DMS 273 treated with DMSO at 0.1 percent for 48 hours (cell line): ENCODE measurements at places on chromosomes 3 and 15.

DNA sequence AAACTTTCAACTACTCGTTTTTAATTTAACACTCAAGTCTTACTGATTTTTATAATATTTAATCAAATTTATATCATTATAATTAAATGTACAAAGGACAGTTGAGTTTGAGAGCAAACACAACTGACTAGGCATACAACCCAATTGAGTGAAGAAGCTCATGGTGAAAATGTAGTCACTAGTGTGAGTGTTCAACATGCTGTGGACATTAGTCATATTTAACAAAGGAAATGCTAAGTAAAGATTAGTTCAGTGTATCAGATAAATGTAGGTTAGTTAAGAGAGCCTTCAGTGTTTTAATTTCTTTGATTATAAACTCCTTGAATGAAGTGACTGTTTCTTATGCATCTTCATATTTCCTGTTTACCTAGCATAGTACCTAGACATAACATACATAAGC, 444.2 kb upstream of the GOLIM4 start:
- DNase-seq: no peak

DNA sequence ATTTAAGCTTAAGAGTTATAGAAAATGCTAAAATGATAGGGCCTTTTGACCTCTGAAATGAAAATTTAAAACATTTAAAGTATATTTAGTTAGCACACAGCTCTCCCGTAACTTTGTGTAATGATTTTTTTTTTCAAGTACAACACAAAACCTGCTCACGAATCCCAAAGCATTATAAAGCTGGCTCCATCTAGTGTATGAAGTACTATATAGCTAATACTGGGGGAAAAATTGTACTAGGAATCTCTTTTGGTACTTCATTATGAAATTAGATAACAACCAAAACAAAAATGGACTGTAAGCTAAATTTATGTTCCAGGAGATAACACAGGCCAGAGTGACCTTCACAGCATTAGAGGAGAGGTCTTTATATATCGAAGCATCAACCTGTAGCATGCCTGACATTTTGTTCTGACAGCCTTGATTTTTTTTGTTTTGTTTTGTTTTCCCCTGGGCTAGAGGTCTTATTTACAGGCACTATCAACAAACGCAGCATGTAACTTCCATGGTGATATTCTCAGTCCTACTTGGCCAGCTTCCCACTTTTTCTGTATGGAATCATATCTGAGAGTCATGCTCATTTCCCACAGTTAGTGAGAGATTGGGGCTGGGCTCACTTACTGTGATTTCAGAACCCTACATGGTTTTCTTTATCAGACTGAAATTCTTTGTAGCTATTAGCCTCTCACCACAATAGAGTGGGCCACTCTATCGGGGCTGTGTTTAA, 116.3 kb downstream of the MITF start:
- DNase-seq: peak; percentile 5

DNA sequence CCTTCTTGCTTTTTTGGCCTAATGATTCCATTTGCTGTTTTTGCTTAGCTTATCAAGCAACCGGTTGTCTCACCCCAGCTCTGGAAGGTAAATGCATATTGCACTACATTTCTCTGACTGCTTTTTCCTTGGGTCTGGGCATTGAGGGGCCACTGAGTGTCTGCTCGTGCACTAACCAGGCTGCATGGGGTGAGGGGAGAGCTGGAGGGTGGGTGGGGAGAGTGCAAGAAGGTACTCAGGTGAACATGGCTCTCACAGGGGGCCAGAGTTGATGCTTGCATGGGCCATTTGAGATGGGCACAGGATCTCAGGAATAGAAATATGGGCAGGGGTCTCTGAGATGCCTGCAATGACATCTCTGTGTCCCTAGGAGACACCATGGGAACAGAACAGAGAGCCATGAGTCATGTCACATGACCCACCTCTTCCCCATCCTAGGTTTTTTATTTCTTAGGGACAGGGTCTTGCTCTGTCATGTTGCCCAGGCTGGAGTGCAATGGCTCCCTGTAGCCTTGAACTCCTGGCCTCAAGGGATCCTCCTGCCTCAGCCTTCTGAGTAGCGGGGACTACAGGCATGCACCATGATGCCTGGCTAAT, 6.2 kb downstream of the ALPK3 start:
- no peak for DNase-seq

DNA sequence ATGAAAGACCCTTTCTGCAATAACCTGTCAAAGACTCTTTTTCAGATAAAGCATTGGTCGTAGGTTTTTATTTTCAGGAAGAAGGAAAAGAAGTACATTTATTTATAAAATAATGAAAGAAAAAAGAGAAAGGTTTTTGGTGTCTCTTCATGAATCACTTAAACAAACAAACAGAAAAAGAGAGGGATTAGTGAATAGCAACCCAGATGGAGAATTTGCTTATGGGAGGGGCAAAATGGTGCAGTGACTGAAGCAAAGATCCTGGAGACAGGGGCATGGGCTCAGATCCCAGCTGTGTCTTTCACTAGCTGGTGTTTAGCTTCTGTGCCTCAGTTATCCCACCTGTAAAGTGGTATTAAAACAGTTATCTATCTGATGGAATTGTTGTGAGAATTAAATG, 78.6 kb upstream of the PFN2 start:
- no peak for DNase-seq

DNA sequence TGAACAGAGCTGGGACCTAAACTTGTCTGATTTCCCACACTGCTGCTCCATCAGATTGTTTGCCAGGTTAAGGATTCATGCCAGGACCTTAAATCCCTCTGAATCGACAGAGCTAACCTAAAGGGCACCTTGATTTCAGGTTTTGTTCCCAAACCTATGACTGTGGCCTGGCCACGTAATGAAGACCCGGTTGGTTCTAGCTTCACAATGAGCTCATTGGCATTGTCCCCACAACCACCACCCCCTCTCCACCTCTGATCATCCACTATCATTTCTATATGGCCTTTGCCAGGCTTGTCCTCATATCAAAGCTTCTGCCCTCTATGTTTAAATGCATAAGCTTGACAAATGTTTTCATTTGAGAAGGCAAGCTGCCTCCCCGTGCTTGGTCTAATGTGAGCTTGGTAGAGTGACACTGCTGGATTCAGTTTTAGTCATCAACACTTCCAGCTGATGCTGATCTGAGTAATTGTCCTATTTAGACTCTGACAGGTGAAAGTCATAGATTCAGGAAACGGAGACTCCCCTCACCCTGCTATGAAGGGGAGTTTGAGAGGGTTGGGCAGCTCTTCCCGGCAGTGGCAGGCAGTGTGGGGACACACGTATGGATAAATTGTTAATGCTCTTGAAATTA, 407.1 kb upstream of the CFAP20DC start:
- no peak for DNase-seq

- DNase-seq: no peak
These were observed 266.8 kb downstream of the ABHD5 start for GRCh38 chr3:43957553-43957952.

DNA sequence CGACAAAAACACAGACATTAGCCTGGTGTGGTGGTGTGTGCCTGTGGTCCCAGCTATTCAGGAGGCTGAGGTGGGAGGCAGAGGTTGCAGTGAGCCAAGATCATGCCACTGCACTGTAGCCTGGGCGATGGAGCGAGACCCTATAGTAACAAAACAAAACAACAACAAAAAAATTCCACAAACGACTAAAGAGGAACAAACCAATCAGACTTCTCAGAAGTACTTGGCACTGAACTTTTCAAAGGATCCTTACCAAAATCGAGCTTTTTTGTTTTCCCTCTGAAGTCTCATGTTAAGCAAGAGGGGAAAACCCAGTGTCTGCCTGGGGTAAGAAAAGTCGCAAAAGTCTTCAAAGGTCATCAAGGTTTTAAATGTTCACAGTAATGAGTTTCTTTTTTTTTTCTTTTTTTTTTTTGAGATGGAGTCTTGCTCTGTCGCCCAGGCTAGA, 30.1 kb upstream of the TFRC start:
- no peak for DNase-seq

DNA sequence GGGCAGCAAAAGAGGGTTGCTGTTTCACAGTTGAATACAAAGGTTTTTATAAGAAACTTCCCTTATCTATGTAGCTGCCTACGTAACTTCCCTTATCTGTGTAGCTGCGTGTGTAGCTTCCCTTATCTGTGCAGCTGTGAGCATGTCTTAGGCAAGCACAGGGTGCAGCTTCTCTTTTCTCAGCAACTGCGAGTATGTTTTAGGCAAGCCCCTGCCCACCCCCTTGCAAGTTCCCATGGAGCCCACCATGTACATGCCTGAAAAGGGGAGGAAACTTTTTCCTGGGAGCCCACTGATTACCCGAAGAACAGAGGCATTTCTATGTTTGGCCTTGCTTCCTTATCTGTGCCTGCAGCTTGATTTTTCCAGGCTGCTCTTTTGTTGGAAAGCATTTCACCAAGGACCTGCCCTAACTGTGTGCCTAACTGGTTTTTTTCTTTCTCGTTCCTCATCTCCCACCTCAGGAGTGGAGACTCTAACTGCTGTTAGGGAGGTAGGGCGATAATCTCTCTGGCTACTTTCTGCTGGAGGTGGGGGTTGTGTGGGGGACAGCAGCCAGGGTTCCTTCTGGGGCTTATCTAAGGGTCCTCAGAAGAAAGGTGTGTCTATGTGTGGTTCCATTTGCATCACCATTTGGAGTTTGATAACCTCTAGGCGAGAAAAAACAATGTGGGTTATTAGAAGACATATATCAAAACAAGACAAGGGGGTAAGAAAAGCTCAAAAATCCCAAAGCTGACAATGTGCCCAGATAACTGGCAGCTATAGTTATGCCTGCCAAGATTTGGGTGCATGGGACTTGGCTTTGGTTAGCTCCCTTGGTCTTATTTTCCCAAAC, 26.0 kb downstream of the SORD start:
- no peak for DNase-seq

DNA sequence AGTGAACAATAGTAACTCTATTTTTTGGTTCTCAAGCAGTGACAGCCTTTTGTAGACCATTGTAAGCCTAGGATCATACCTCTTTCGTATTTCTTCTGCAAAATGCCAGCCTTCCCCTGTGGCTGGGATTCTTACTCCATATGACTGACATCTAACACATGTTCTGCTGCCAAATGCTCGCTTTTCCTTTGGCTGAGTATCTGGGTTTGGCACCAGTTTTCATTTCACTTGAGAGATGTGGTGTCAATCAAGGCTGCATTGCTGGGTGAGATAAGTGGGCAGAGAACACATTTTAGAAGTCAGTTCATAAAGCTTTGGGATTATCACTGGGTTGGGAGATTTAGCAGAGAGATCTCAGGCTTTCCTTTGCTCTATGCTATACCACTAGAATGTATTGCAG, 514.7 kb upstream of the SGO1 start:
- DNase-seq: no peak

- DNase-seq: no peak
These were observed 46.1 kb upstream of the SEMA4B start for GRCh38 chr15:90154861-90155626.

DNA sequence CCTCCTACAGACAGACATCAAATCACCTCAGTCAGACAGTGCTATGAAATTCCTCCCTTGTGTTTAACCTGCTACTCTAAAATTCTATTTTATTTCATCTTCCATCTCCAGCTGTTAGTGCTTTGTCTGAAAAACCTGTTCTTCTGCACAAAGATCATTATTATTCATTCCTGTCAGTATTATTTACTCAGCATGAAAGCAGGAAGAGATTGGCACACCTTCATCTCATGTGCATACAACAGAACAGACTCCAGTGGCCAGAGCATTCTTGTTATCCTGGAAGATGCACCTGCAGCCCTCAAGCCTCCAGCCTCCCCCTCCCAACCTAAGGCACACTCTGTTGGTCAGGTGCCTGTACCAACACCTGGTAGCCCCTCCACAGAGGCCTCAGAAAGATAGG, 1.8 kb upstream of the ROPN1B start:
- no peak for DNase-seq

- DNase-seq: no peak
These were observed 49.3 kb downstream of the GMPS start for GRCh38 chr3:155919728-155920127.

DNA sequence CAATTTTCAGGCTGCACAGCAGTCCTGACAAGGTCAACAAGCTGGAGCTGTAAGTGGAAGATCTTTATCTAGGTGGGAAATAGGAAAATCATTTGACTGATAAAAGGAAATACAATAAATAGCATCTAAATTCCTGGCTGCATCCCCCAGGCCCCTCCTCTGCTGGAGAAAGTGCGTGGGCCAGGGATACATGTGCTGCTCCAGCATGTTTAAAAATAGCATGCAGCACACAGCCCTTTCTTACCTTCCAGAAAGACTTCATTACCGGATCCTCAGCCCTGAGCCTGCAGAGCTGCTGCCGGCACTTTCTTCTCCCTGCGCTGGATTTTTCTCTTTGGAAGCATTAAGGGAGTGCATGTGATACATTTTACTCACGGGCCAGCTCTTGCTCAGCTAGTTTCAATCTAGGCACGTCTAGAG, 77.3 kb downstream of the HMG20A start:
- DNase-seq: no peak

DNA sequence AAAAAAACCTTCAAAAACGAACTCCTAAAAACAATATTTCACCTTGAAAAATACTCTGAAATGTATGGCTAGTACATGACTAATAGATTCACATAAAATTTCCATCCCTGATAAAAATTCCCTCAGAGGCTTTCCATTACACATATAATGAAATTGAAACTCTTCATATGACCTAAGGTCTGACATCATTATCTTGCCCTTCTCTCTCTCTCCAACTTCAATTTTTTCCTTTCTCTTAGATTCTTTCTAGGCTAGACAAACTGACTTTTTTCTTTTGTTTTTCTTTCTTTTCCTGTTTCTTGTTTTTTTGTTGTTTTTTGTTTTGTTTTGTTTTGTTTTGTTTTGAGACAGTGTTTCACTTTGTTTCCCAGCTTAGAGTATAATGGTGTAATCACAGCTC, 1220.5 kb downstream of the ROBO2 start:
- DNase-seq: no peak

DNA sequence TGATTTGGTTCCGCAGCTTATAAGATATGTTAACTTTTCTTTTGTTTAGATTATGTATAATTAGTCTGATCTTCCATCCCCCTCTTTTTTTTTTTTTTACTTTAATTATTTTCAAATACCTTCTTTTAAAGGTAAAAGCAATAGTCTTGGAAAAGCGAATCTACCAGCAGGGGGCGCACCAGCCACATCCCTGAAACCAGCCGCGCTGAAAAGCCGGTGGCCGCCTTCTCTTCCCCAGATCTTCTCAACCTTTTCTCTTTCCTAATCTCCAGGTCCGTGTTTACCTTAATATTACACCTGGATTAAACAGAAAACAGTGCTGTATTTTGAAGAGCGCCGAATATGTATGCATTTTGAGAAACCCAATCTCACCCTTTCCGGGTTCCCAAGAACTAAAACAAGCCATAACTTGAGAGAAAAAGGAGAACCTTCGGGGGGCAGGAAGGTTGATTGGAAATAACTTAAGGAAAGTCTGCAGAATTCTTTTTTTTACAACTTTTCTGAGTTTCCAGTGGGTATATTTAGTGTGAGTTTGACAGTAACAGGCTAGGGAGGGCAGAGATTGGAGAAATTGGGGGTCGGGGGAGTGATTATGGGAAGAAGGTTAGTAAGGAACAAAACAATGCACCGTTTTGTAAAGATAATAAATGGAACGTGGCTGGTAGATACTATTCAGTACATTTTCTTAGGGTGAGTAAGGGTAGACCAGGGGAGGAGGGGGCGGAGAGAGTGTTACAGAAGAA, 2.0 kb upstream of the SOX2 start:
- peak; percentile 16 for DNase-seq

- DNase-seq: no peak
These were observed 38.9 kb downstream of the IL17RD start for GRCh38 chr3:57126244-57126643.
